ENCODE measurements at places on chromosomes 7 and 10.

- peaks cover 12% of the 10 kb centered on the region for H3K4me1 ChIP-seq
- H3K27ac ChIP-seq: no peak overlapping the region
- DNase-seq: no peak
- H3K27me3 ChIP-seq: no peaks in the 10 kb centered on the region
These were observed 58.7 kb downstream of the CYP51A1 start for GRCh38 chr7:92075455-92076158.

GRCh38 chr7:5348134-5349004 lies 65.6 kb downstream of the SLC29A4 start:
- H3K4me3 ChIP-seq: no peak overlapping the region
- no peak overlapping the region for H3K27ac ChIP-seq
- peaks cover 47% of the 10 kb centered on the region for H3K36me3 ChIP-seq
- no peaks in the 10 kb centered on the region for H3K4me1 ChIP-seq

- DNase-seq: no peak
- H3K4me3 ChIP-seq: no peak overlapping the region
- peaks cover 17% of the 10 kb centered on the region for H3K27me3 ChIP-seq
- H3K27ac ChIP-seq: no peak overlapping the region
These were observed 60.3 kb upstream of the STK17A start for GRCh38 chr7:43522406-43523156.

- H3K4me3 ChIP-seq: no peak overlapping the region
- no peak overlapping the region for H3K27ac ChIP-seq
- DNase-seq: no peak
- H3K4me1 ChIP-seq: no peaks in the 10 kb centered on the region
- H3K36me3 ChIP-seq: no peaks in the 10 kb centered on the region
- H3K27me3 ChIP-seq: no peaks in the 10 kb centered on the region
These were observed 69.7 kb upstream of the FZD8 start for GRCh38 chr10:35711615-35712411.

- H3K27me3 ChIP-seq: peaks cover 17% of the 10 kb centered on the region
- no peak for DNase-seq
- H3K4me3 ChIP-seq: no peak overlapping the region
These were observed 15.3 kb upstream of the ADD3 start for GRCh38 chr10:109992485-109992884.

DNA sequence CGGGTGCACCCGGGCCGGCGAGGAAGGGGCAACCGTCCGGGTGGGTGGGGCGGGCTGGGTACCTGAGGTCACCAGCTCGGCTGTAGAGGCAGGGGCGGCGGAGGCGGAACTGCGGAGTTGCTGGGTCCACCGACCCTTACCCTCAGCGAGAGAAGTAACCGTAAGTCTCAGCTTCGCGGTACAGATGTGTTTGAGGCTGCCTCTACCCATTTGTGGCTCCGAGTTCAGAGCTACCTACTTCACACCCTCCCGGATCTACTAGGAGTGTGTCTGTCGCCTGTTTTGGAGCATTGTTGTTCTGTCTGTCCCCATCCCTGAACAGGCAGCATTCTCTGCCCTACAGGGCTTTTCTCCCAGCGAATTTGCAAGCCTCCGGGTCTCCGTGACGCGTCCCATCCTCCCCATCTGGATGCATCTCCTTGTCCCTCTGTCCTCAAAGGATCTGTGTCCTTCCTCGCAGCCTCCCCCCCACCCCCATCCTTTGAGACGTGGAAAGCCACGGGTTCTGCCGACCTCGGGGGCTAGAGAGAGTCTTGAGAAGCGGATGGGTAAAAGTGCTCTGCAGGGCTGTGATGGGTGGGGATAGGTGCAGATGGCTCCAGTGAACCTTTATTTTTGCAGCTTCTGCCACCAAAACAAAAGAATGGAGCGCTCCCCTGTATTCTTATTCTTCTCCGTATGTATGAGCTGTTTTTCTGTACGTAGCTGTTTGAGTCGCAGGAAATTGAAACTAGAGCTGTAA lies 757 bp downstream of the ANKIB1 start:
- H3K27me3 ChIP-seq: no peaks in the 10 kb centered on the region
- H3K4me1 ChIP-seq: peaks cover 30% of the 10 kb centered on the region
- peaks cover 19% of the 10 kb centered on the region for H3K36me3 ChIP-seq
- H3K4me3 ChIP-seq: peak overlapping the region; percentile 100

- H3K4me3 ChIP-seq: no peak overlapping the region
- no peak for DNase-seq
- peak overlapping the region; percentile 94 for H3K27ac ChIP-seq
- H3K4me1 ChIP-seq: peaks cover 59% of the 10 kb centered on the region
These were observed 177.2 kb upstream of the INHBA start for GRCh38 chr7:41880107-41880506.

DNA sequence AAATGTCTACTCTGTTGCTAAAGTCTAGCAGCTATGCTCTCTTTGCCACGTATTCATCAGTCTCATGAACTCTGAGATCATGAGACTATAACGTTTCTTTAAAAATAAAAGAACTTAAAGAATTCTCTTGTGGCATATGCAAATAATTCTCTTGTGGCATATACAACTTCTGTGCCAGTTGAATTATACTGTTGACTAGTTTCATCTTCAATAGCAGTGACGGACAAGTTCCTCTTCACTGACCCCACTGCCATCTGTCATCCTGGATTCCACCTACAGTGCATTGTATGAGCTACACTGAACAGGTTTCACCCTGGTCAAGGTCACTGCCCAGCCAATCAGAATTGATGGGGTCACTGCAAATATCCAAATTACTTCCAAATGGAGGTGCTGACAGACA lies 88.2 kb downstream of the CD36 start:
- H3K4me3 ChIP-seq: no peak overlapping the region
- no peaks in the 10 kb centered on the region for H3K27me3 ChIP-seq
- DNase-seq: no peak
- H3K4me1 ChIP-seq: no peaks in the 10 kb centered on the region

DNA sequence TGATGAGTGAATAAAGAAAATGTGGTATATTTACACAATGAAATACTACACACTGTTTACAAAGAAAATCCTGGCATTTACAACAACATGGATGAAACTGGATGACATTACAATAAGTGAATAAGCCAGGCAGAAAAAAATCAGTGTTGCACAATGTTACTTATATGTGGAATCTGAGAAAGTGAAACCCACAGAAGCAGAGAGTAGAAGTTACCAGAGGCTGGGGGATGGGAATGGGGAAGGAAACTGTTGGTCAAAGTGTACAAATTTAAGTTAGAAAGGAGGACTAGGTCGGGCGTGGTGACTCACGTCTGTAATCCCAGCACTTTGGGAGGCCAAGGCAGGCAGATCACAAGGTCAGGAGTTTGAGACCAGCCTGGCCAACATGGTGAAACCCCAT lies 538.5 kb upstream of the MKI67 start:
- no peak overlapping the region for H3K27ac ChIP-seq
- no peaks in the 10 kb centered on the region for H3K4me1 ChIP-seq
- H3K36me3 ChIP-seq: no peaks in the 10 kb centered on the region
- no peak overlapping the region for H3K4me3 ChIP-seq

GRCh38 chr7:76346097-76346496 lies 12.7 kb downstream of the YWHAG start:
- peaks cover 51% of the 10 kb centered on the region for H3K4me1 ChIP-seq
- no peaks in the 10 kb centered on the region for H3K27me3 ChIP-seq
- DNase-seq: no peak

DNA sequence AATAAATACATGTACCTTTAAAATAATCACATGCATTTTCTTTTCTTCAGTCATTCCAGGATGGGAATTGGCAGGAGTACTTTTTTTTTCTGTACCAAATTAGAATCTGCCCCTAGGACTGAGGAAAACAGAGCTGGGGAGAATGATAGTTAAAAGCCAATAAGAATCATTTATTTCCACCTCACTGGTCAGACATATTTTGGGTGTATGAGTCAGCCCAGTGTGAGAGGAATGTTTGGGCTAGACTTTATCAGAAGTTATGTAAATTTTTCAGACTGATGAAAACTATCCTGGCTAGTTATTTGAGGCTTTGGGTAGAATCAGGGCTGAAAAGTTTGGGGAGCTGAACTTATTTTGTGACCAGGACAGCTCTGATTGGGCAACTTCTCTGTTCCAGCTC lies 303.1 kb upstream of the NPSR1 start:
- H3K4me1 ChIP-seq: no peaks in the 10 kb centered on the region
- H3K4me3 ChIP-seq: no peak overlapping the region
- H3K27me3 ChIP-seq: no peaks in the 10 kb centered on the region
